ENCODE measurements at places on chromosomes 11 and 22. TPM values are rescaled to one million over a fixed set of nuclear protein-coding genes. Genes with fewer than 3 reads are reported as not detected.

The TMEM121B gene
- under 0.01 TPM for total RNA-seq

The MOV10L1 gene
- 7.8 TPM for total RNA-seq

The TLCD5 gene
- total RNA-seq: 7.6 TPM

The OR51B5 gene
- total RNA-seq: 0.40 TPM

The OR52E8 gene
- total RNA-seq: not detected

The SLC5A1 gene
- not detected for total RNA-seq

The RFPL2 gene
- total RNA-seq: not detected

The KRTAP5-11 gene
- total RNA-seq: not detected

The P2RX6 gene
- 1.4 TPM for total RNA-seq

The SOX10 gene
- total RNA-seq: not detected

The UBE2L3 gene
- 36.6 TPM for total RNA-seq
